Bronchial smooth muscle cell (primary cell): ENCODE measurements at places on chromosomes 2 and 18. TPM values are rescaled to one million over a fixed set of nuclear protein-coding genes. Genes with fewer than 3 reads are reported as not detected.

AMER3 gene
- total RNA-seq = under 0.01 TPM in 1 of 2 replicates, not detected in the other

EGR4 gene
- under 0.01 TPM in 1 of 2 replicates, not detected in the other for total RNA-seq

MATN3 gene
- 0.77 and 1.6 TPM in 2 replicates for total RNA-seq

PRSS56 gene
- total RNA-seq = not detected in 2 replicates

KCNIP3 gene
- total RNA-seq = 1.4 and 1.6 TPM in 2 replicates

BOLL gene
- total RNA-seq = not detected in 2 replicates

FBXO41 gene
- 0.60 and 0.95 TPM in 2 replicates for total RNA-seq

SCN2A gene
- total RNA-seq = 3.3 and 10.9 TPM in 2 replicates
